ENCODE measurements at places on chromosomes 4 and X.

DNA sequence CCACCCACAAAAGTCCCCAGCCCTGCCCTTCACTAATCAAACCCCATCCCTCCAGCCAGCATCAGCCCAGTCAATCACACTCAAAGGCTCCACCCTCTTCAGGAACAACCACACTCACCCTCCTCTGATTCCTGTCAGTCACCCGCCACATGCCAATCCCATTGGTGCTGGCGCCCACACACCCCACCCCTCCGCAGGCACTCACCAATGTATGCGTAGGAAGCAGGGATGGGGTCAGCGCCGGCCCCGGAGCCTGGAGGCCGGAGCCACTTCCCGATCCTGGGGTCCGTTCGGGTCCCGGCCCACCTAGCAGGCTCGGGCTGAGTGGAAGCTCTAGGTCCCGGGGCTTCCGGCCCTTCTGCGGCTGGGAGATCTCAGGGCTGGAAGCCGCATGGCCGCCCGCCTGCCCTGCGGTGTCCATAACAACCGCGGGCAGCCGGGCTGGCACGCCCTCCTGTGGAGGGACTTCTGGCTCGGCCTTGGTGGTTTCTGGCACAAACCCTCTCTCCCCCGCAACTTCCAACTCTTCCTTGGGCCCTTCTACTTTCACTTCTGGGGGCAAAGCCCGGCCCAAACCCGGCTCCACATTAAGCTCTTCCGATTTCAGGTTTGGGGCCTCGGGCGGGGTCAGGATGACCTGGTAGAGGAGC, 7.9 kb upstream of the CFP start:
- DNase-seq = no peak

GRCh38 chrX:119757646-119757978, 776 bp upstream of the SOWAHD start:
- no peak for DNase-seq

DNA sequence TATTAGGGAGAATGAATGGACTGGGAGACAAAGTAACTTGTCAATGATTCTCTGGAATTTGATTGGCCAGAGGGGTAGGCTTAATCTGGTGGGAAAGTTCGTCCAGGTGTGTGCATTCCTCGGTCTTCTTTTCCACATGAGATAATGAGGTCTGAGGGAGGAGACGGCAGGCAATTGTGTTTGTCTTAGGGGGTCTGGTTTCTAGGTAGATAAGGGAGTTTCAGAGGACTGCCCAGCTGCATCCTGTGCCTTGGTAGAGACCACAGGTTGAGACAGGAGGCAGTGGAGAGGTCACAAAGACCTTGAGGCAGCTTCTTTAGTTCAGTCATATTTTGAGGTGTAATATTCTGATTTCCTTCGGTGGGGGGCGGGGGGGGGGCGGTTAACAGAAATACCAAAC, 4.3 kb downstream of the MGST2 start:
- no peak for DNase-seq

DNA sequence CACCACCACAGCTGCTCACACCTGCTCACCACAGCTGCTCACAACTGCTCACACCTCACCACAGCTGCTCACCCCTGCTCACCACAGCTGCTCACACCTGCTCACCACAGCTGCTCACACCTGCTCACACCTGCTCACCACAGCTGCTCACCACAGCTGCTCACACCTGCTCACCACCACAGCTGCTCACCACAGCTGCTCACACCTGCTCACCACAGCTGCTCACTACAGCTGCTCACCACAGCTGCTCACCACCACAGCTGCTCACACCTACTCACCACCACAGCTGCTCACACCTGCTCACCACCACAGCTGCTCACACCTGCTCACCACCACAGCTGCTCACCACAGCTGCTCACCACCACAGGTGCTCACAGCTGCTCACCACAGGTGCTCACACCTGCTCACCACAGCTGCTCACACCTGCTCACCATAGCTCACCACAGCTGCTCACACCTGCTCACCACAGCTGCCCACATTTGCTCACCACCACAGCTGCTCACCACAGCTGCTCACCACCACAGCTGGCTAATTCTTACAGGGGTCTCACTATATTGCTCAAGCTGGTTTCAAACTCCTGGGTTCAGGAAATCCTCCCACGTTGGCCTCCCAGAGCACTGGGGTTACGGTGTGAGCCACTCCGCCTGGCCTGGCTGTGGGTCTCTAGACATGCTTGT, 30.4 kb upstream of the CPLX1 start:
- DNase-seq = no peak

DNA sequence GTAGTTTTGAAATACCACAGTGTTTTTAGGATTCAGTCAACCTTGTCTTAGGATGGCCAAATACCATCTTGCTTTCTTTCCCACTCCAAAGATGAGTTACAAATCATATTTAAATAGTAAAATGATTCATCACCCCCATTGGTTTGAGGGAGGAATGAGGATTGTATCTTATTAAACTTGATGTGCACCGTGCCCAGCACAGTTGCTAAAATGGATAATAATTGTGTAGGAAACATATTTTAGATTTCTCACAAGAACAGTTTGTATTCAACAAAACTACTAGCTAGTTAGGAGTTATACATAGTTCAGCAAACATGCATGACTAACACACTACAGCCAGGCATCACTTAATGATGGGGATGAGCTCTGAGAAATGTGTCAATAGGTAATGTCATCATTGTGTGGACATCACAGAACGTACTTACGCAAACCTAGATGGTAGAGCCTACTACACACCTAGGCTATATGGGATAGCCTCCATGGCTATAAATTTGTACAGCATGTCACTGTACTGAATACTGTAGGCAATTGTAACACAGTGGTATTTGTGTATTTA, 245.4 kb downstream of the FBXW7 start:
- no peak for DNase-seq

GRCh38 chrX:55008571-55009358, 8.6 kb downstream of the APEX2 start:
- DNase-seq = no peak

DNA sequence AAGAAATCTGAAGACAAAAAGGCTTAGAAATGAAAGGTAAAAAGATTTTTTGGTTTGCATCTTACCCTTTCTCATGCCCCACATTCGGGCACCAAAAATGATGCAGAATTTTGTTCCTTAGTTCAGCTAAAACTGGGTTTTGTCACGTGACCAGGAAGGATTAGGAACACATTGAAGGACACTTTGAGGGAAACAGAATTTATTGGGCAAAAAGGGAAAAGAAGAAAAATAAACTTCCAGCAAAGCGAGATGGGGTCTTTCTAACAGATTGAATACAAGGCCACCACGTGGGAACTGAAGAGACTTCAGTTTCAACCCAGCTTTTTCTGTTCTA, 81.3 kb upstream of the SMARCA5 start:
- DNase-seq = no peak

DNA sequence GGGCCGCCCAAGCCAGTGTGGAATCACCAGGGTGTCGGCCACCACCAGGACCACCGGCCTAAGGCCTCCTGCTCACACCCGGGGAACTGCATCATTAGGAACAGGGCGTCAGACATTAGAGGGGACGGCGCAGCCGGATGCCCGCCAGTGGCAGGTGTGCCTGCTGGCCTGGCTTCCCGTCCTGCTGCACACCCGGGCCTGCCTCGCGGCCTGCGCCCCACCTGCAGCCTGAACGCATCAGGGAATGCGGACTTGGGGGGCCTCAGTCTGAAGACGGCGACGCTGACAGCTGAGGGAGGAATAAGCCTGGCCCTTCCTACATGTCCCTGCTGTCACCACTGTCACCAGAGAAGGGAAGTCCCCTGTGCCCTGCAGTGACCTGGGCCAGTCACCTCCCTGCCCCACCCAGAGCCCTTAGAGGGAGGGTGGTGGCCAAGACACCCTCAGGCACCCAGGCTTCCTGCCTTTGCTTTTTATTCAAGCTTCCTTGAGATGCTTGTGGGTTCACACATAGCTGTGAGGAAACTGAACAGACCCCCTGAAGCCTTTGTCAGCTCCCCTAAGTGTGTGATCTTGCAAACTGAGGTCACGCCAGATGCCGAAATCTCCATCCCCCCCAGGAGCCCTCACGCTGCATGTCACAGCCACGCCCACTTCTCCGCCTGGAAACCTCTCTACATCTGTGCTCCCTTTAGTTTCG, 3.2 kb downstream of the DGKQ start:
- DNase-seq = no peak
